ENCODE measurements at places on chromosomes 2 and 18.
A peak's percentile ranks its signal among the peaks of the same experiment; 100 is the strongest.

DNA sequence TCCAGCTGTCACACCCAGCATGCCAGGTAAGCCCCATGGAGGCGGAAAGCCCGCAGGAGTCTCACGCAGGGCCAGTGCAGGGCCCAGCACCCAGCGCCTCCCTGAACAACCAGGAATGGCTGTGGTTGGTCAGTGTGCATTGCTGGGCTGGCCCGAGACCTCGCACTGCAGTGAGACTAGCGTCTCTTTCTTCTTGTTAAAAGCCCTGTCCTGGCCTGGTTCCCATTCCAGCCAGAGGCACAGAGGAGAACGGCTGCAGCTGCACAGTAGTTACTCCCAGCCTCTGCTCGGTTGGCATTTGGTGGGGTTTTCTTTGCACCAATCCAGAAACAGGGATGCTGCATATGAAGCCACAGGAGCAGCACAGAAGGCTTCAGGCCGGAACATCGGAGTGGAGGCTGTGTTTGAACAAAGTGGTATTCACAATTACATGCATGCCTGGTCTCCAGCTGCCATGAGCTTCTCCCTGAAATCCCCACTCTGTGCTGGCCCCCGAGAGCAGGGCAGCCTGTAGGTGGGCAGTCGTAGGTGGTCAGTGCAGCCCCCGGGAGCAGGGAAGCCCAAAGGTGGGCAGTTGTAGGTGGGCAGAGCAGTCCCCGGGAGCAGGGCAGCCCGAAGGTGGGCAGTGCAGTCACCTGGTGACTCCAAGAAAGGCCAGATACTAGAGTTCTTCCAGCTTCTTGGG lies 163.7 kb upstream of the PXDN start:
- DNase-seq, result no peak

DNA sequence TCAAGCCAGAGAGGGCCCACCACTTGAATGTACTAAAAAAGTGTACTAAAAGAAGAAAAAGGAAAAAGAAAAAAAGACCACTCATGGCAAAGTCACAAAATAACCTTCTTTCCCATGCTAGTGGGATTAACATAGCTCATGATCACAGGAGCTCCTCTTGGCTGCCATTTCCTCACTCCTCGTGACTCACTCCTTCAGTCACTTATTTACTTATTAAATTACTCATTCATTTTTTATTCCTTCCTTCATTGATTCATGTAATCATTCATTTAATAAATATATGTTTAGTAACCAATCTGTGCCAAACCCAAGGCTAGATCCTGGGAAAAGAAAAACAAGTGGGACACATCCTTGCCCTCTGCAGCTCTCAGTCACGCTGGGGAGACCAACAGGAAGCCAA lies 300.5 kb downstream of the INSIG2 start:
- no peak for DNase-seq

DNA sequence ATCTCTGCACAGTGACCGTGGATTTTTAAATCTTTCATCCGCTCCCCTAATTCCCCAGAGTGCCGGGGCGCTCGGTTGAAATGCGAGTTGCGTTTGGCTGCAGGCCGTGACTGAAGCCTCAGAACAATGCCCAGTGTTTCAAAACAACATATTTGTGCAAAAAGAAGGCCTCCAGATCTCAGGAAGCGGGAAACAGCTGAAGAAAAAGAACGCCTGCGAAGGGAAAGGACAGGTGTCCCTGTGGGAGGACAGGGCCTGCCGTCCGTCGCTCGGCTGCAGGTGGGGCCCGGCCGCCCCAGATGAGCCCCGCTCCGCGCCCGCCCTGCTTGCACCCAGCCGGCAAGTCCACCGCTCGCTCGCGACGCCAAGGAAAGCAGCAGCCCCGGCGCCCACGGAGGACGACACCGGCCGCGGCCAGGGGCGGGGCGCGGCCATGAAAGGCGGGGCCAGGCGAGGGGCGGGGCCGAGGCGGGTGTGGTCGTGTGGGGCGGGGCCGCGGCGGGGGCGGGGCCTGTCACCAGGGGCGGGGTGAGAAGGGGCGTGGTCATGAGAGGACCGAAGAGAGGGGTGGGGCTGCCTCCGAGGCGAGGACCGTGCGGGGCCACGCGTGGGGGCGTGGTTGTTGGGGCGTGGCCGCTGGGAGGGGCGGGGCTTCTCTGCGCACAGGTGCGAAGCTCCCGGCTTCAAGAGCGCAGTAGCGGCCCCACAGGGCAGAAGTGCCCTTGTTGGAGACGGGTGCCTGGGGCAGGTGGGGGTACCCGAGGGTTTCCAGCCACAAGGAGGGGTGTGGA lies 17.6 kb upstream of the BOK start:
- peak; percentile 56 for DNase-seq

DNA sequence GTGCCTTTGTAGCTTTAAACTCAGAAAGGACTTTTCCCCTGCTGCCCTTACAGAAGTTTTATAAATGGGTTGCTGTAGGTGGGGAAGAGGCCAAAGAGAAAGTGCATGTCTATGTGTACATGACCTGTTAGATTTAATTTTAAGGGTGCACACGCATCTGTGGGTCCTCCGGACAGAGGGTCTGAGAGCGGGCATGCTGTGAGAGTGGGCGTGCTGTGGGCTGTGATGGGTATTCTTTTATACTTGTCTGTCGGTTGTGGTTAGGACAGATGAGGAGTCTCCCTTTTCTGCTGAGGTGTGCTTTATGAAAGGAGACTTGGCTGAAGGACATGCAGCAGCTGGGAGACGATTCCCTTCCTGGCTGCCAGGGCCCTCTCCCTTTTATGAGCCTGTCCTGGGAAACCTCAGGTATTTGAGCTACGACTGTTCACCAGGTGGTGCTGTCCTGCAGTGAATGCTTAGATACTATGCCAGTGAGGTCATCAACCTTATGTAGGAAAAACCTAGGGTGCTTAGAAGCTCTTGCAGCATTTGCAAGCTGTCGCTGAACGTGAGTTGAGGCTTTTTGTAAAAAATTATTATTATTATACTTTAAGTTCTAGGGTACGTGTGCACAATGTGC lies 67.5 kb downstream of the TANC1 start:
- peak; percentile 19 for DNase-seq

GRCh38 chr2:69145204-69145603 lies 132.2 kb downstream of the ANTXR1 start:
- no peak for DNase-seq

- DNase-seq, result peak; percentile 30
These were observed 142.2 kb upstream of the PXDN start for GRCh38 chr2:1886405-1886992.

GRCh38 chr18:41666231-41666630 lies 288.8 kb upstream of the PIK3C3 start:
- DNase-seq, result no peak
